ENCODE measurements at places on chromosomes 13 and 19.
A peak's percentile ranks its signal among the peaks of the same experiment; 100 is the strongest.

- no peak for DNase-seq
Observed at GRCh38 chr19:2428321-2428690, 920 bp upstream of the TIMM13 start.

GRCh38 chr19:58274771-58275201, 4.0 kb upstream of the ZNF8 start:
- no peak for DNase-seq

- no peak for DNase-seq
Observed at GRCh38 chr13:99267927-99268326, 9.7 kb upstream of the GPR18 start.

GRCh38 chr19:40717880-40718773, 1.2 kb downstream of the ITPKC start:
- peak; percentile 44 for DNase-seq

DNA sequence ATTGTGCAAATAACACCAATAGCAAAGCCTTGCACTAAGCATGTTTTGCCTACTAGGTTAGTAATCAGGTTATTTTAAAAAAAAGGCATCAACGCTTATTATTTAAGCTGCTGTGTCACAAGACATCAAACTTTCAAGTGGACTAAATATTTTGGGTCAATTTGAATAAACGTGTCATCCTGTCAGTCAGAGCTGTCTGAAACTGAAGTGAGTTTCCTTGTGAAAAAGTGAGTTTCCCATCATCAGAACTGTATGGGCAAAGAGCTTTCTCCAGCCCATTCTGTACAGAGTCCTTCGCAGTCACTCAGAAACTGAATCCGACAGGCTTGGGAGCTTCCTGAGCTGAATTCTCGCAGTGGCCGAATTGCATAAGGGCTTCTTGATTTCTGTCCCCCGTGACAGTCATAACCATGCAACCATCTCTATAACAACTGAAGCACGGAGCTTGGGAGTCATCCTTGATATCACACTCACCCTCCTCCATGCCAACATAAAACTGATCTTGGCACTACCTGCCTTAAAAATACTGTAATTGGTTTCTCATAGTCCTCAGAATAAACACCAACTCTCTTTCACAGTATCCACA, 139.8 kb downstream of the MIPEP start:
- DNase-seq: no peak

DNA sequence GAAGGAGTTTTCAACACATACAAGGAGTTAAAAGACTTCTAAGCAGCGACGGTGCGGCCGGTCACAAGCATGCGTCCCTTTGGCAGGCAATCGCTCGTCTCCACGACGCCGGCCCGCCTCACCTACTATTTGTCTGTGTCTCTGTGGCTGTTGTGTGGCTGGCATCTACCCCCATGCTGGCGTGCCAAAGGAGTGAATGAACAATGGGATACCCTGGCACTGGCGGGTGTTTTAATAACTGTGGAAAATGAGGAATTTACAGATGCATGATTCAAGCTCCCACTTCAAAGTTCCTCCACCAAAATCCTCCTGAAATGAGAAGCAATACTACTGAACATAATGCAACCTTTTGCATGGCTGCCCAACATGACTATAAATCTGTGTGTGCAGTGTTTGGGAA, 176.6 kb downstream of the KLF5 start:
- DNase-seq: no peak

DNA sequence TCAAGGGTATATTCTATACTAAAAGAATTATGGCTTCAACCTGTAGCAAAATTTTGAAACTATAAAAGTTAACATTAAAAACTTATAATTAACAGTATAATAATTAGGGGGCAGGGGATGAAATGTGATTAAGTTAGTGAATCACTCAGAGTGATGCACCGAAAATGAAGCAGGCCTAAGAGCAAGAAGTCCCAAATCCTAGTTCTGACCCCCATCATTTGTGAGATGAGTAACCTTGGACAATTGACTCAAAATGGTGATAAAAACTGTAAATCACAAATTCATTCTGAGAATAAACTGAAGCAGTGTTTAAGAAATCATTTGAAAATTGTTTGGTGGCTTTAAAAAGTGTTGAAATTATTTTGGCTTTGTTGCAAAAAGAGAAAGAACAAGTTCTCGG, 56.8 kb downstream of the KLF12 start:
- DNase-seq: no peak

DNA sequence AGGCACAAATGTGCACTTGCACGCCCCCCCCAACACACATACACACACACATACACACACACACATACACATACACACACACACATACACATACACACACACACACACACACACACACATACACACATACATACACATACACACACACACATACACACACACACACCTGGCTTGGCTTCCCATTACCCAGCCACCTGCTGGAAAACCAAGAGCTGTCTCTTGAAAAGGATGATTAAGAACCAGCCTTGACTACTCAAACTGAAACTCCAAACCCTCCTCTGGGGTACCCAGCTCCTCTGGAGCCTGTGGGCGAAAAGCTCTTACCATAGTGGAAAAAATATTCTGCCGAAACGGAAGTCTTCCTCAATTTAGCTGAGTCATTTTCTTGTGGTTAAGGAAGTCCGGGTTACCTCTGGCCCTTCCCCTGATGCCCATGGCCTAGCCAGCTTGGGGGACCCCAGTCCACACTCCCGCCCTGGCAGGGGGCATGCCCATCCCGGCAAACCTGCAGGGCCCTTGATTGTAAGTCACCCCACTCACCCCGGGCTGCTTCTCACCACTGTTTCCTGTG, 21.9 kb downstream of the CEBPA start:
- DNase-seq: no peak

GRCh38 chr19:47445937-47446402, 25.7 kb downstream of the SLC8A2 start:
- no peak for DNase-seq

- DNase-seq: no peak
Observed at GRCh38 chr13:97346561-97347254, 87.3 kb upstream of the RAP2A start.

- DNase-seq: no peak
Observed at GRCh38 chr19:42092350-42092749, 16.4 kb downstream of the ZNF574 start.

DNA sequence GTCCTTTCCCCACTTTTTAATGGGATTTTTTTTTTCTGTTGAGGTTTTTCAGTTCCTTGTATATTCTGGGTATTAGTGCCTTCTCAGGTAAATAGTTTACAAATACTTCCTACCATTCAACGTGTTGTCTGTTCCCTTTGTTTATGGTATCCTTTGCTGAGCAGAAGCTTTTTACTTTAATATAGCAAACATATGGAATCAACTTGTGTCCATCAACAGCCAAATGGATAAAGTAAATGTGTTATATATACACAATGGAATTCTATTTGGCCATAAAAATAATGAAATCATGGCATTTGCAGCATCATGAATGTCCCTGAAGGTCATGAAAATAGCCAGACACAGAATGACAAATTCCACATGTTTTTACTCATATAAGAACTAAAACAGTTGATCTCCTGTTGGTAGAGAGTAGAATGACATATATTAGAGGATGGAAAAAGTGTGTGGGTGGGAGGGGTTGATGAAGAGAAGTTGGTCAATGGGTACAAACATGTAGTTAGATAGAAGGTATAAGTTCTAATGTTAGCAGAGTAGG, 500.8 kb downstream of the SLITRK6 start:
- no peak for DNase-seq

- peak; percentile 59 for DNase-seq
Observed at GRCh38 chr19:18225702-18226468, at the start of gene PDE4C. PDE4C (minus strand) TSS chr19:18226438; CDS start chr19:18226415, 23 bp downstream.

- no peak for DNase-seq
Observed at GRCh38 chr19:28239270-28239669, 973.7 kb downstream of the UQCRFS1 start.

GRCh38 chr19:15418231-15418578, 583 bp downstream of the AKAP8L start:
- DNase-seq: no peak

DNA sequence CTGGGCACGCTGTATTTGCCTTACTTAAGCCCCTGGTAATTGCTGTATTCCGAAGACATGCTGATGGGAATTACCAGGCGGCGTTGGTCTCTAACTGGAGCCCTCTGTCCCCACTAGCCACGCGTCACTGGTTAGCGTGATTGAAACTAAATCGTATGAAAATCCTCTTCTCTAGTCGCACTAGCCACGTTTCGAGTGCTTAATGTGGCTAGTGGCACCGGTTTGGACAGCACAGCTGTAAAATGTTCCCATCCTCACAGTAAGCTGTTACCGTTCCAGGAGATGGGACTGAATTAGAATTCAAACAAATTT, 676 bp downstream of the BRCA2 start:
- no peak for DNase-seq

DNA sequence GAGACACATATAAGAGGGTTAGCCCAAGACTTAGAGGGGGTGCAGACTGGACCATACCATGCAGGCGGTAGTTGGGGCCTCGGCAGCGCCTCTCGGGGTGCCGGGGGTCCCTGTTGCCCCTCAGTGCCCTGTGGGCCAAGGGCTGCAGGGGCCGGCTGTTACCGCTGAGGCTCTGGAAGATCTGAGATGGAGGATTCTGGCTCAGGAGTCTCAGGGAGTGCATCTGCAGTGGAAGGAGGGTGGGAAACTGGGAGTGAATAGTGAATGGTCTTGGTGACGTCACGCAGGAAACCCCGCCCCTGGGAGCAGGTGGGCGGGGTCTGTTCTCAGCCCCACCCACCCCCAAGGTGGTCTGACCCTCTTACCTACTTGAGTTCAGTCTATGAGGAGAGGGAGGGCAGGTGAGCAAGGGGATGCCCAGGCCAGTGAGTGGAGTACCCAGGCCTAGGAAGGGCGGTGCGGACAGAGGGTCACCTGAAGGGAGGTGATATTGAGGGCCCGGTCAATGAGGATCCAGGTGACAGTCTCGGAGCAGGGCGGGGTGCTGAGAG, 1.7 kb upstream of the DBP start:
- DNase-seq: no peak

GRCh38 chr19:29800100-29800825, 11.5 kb upstream of the CCNE1 start:
- no peak for DNase-seq

GRCh38 chr19:2627855-2628254, 74.6 kb downstream of the GNG7 start:
- DNase-seq: no peak

GRCh38 chr13:43936647-43937046, 56.9 kb downstream of the LACC1 start:
- no peak for DNase-seq

DNA sequence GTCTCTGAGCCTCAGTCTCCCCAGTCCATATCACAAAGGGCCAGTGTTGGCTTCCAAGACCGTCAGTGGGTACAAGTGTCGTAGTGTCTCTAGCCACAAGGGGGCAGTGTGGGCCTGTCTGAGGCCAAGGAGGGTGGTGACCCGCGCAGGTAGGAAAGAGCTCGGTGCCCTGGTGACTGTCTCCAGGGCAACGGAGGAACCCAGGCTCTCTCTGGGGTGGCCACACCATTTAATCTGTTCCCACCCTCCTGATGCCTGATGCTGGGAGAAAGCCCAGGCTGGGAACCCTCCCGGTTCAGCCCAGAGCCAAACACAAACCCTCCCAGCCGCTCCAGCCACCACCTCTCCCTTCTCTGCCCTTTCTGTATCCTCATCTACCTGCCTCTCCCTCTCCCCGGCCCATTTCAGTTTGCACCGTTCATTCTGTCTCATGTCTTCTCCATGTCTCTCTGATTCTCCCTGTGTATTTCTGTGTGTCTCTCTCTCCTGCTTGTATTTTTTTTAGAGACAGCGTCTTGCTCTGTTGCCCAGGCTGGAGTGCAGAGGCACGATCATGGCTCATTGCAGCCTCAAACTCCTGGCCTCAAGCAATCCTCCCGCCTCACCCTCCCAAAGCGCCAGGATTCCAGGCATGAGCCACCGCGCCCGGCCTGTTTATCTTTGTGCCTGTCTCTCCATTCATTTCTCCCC, 17.5 kb upstream of the MEIS3 start:
- DNase-seq: peak; percentile 53

GRCh38 chr19:44694184-44694579, 4.8 kb upstream of the CEACAM16 start:
- DNase-seq: no peak

DNA sequence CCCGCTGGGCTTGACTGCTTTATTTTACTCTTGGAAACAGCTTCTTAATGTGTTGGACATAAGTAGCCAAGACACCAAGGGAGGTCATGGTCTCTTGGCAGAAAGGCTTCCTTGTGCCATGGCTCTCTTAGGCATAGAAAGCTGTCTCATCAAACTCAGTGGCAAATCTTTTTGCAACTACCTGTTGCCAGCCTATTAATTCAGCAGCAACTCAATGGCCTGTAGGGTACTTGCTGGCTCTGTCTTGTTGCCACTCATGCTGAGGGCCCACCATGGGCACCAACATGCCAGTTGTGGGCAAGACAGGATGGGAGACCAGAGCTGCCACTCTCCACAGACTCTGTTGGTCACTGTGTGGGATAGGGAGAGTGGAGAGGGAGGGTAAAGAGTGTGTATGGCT, 1209.4 kb downstream of the UQCRFS1 start:
- no peak for DNase-seq

GRCh38 chr13:77477299-77477848, 58.1 kb upstream of the SCEL start:
- no peak for DNase-seq

DNA sequence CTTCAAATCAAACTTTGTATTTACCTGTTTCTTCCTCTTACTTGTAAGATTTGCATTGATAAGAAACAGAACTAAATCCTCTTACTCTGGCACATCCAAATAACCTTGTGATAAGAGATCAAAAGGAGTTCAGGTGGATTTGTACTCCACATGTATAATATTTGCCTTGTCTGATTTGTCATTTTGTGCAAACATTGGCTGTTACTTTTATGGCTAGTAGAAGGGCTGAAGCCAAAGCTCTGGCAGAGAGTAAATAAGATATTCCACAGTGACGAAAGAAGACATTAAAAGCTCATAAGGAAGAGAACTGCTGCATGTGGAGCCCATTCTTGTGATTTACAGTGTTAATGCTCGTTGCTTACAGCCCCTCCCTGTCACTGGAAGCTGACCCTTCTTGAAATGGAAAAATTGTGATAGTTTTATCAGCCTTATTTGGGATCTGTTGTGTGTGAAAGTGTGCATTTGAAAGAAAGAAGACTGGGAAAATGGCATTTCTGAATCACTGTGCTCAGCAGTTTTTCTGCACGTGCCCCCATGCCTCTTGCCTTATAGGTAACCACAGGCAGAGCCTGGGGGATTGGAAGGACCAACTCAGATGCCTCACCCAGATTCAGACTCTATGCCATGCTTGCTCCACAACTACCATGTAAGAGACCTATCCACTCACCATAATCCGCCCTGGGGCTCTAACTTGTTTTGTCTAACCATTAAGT, 68.2 kb downstream of the OXGR1 start:
- DNase-seq: no peak

GRCh38 chr19:45866400-45867176, 2.5 kb downstream of the FOXA3 start:
- no peak for DNase-seq

GRCh38 chr13:77745784-77746183, 48.3 kb downstream of the SLAIN1 start:
- DNase-seq: no peak

DNA sequence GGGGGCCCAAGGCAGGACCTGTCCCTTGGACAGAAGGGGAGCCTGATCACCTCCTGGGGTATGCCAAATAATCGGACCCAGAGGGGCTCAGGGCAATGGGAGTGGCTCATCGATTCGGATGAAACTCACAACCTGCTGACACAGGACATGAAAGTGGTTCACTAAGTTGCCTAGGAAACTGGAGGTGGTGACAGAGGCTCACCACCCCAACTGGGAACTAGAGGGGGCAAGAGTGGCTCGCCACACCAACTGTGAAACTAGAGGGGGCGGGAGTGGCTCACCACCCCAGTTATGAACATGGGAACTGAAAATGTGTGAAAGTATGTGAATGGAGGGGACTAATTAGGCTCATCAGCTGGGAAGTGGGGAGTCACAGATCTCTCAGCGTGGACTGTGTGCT, 46.3 kb upstream of the ZNF737 start:
- no peak for DNase-seq

- DNase-seq: no peak
Observed at GRCh38 chr13:26474286-26474685, 83.2 kb upstream of the WASF3 start.
